ENCODE measurements at places on chromosomes 16 and 17. TPM values are rescaled to one million over a fixed set of nuclear protein-coding genes. Genes with fewer than 3 reads are reported as not detected.

GRCh38 chr16:71501547-71501946 is 12.4 kb upstream of the ZNF19 start:
- no peak for DNase-seq

GRCh38 chr17:8226536-8227237 is 16.3 kb upstream of the AURKB start:
- DNase-seq = peak; percentile 97

- no peak for DNase-seq
Measured at GRCh38 chr17:49914096-49914490, 54.9 kb upstream of the DLX4 start.

DNA sequence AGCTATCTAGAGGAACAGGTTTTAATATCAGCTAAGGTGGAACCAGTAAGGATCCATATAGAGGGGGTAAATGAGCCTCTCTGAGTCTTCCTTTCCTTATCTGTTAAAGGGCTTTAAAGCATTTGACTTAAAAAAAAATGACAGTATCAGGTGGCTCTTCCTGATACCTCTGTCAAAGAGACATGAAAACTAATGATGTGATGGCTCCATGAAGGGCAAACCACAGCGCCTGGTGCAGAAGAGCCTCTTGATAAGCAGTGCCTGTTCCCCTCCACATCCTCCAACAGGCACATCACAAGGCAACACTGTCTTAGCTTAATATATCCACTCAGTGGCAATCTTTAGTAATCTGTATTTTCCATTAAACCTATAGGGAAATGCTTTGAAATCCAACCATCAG is 68.9 kb downstream of the USP31 start:
- DNase-seq = no peak

DNA sequence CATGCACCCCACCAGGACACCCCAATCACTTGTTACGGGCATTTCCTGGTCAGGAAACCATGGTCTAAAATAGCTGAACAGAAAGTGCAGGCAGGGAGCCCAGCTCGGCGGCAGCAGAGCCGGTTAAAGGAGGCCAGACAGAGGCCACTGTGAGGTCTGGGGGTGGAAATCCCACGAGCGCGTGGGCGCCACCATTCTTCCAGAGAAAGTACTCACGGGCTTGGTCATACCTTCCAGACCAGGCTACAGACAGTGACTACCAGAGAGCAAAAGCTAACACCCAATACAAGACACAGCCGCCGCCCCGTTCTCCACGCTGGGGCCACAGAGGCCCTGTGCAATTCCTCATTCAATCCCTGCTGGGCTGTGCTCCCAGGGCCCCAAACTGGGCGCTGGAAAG is 11.9 kb downstream of the CEP131 start:
- no peak for DNase-seq

DNA sequence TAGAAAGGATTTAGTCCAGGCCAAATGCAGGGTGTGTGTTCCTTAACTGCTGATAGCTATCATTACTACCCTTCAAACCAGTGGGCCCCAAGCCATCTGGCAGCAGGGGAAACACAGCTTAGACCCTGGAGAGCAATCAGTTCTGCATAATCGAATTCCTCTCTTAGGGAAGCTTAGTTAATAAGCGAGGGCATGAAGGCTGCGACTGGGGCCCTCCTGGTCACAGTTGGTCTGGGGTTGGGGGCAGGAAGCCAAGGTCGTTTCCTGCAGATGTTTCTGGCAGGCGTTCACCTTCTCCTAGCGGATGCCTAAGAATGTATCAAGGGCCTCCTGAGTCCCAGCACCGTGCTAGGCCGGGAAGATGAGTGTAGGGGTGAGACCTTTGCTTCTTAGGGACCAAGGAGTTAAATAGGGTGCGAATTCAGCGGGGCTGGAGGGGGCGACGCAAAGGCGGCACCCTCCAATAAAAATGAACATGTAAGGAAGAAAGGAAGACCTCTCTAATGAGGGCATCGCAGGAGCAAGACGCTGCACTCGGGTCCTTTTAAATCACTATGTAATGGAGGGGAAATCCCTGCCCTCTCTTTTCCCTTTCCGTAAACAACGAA is 16.5 kb upstream of the EEF2K start:
- DNase-seq = peak; percentile 79

DNA sequence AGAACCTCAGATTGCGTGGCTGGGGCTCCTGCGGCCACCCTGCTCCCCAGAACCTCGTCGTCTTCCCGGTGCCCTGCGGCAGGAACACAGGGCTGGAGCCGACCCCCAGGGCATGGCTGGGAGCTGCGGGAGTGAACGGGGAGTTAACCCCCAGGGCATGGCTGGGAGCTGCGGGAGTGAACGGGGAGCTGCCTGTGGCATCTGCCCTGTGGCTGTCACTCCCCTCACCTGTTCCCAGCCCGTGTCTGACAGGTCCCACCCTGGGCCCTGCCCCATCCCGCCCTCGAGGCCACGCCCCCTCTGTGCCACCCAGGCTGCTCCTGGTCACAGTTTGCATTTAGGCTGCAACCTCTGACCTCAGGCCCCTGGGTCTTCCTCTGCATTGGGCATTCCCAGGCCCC is 39.4 kb upstream of the ACSF3 start:
- no peak for DNase-seq

DNA sequence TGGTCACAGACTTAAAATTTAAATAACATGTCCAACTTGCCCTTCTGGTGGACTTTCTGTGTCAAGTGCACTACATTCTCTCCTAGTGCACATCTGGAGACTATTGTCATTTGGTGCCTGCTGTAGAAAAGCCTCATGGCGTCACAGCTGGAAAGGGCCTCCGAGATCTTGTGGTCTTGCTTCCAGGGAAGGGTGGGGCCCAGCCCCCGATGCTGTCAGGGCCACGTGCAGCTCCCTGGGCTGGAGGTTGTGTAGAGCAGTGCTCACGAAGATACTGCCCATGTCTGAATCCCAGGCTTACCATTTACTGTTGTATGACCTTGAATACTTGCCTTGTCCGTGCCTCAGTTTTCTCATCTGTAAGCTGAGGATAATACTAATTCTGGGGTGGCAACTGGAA is 6.8 kb upstream of the MPRIP start:
- peak; percentile 66 for DNase-seq

DNA sequence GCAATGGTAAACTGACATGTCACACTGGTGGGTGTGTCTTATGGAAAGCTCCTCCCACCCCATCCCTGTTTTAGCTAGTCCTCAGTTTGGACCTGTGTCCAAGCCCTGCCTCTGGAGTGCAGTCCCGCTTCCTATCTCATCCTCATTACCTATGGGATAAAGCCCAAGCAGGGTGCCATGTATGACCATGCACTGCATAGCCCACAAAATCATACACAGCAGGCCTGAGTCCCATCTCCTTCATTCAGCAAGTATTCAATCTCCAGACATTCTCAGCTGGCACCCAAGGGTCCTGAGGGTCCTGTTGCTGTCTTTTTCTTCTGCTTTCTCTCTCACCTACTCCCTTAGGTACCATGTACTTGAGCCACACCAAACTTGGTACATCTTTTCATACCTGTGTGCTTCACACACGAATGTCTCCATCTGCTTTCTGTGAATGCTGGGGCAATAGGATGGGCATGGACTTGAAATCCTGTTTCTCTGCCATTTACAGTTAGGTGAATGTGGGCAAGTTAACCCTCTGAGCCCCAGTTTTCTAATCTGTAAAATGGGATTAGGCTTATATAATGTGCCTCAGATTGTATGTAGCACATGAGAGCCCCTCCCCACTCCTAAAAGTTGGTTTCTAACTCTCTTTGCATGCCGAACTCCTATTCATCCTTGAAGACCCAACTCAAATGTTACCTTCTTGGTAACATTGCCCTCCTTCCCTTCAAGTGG is 28.5 kb downstream of the TNS4 start:
- DNase-seq = no peak

The CDH8 gene
- 3.5 TPM for total RNA-seq

The HBA2 gene
- total RNA-seq = 926 TPM

The TBC1D26 gene
- 0.31 TPM for total RNA-seq
